D341Med (cell line): ENCODE measurements at places on chromosomes 2 and 18.

DNA sequence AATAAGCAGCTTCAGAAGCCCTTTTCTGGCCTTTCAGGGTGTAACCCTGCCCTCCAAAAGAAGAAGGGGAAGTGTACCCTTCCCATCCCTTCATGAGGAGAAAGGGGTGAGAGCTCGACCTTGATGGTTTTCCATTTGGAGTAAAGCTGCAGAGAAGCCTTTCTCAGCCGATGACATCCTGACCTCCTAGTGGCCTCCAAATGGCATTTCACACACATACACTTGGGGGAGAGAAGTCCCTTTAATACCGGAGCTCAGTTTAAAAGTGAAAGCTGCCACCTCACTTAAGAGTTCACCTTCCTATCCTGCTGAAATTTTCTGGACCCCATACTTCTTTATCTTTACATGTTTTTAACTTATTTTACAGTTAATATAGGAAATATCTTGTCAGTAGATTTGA is 716.7 kb downstream of the DCDC2C start:
- DNase-seq = no peak

GRCh38 chr2:74020702-74021406 is 36.1 kb downstream of the TET3 start:
- DNase-seq = no peak

- no peak for DNase-seq
Measured at GRCh38 chr18:61335684-61336555, 2.7 kb downstream of the CDH20 start.

DNA sequence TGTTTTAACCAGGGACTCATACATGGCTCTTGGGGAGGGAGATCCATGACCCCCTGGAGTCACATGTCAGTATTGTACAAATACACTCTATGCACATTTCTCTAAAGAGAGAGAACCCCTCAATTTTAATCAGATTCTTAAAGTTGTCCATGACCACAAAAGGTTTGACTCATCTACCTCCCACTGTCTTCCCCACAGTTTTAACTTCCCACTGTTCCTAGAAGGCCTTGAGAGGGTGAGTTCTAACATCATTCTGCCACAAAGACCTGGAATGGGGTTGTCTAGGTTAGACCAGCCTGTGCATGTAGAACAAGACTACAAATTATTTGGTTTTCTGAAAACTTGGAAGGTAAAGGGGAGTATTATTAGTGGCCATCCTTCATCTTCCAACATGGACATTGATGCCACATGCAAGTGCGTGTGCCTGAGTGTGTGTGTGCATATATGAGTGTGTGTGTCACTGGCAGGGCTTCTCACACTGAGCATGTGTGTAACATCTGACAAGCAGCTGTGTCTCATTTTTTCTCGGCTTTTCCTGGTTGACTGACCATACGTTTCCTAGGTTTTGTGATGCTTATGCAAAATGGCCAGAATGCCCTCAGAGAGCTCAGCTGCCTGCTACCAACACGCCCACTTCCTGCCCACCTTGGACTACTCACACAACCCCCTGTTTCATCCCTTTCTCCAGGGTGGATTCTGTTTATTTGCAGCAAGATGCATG is 94.6 kb upstream of the LGALSL start:
- no peak for DNase-seq

DNA sequence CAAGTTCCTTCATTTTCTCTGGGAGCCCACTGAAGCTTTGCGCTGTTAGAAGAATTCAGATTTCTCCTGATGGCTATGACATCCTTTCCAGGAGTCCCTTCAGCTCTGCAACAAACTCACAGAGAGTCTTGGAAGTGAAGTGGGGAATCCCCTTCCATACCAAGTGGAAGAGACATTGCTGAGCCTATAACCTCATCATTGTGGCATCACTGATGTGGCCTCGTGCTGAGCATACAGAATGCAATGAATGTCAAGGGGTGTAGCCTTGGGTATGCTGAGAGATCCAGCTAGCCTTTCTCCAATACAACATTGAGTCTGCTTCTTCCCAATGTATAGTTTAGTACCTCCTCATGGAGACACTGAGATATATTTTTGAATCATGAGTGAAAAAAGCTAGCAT is 311.1 kb upstream of the RAB12 start:
- no peak for DNase-seq

DNA sequence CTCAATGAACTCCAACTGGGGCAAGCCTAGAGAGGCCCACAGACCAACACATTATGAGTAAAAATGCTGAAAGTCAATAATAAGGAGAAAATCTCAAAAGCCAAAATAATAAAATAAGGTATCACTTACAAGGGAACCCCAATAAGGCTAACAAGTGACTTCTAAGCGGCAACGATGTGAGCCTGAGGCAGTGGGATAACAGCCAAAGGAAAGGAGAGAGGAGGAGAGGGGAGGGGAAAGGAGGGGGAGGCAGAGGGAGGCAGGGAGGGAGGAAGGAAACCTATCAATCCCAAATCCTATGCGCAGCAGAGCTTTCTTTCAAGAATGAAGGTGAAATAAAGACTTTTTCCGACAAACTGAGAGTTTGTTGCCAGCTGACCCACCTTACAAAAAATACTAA is 6.0 kb upstream of the NFATC1 start:
- DNase-seq = no peak

GRCh38 chr18:66647671-66648070 is 43.8 kb upstream of the CDH19 start:
- DNase-seq = no peak

- DNase-seq = no peak
Measured at GRCh38 chr2:70697603-70698383, 70.2 kb downstream of the ADD2 start.

GRCh38 chr18:35041815-35042387 is 688 bp downstream of the MAPRE2 start:
- DNase-seq = peak; percentile 65

DNA sequence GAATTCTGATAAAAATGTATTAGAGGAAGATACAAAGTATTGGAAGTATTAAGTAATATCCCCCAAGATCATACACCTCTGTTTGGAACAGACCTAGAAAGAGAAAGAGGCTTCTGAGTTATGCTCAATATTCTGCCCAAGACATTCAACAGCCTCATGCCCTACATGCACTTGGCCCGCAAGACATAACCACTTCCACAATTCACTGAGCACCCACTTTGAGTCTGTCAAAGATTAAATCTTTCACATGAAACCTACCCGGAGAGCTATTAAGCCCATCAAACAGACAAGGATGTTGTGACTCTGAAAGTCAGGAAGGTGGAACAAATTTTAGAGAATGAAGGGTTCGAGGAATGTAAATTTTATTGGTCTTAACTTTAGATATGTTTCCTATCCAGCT is 344.7 kb upstream of the SYT4 start:
- DNase-seq = no peak

- peak; percentile 21 for DNase-seq
Measured at GRCh38 chr2:208657468-208657867, 250.9 kb downstream of the PTH2R start.

- no peak for DNase-seq
Measured at GRCh38 chr2:229996320-229996719, 72.4 kb downstream of the SLC16A14 start.

DNA sequence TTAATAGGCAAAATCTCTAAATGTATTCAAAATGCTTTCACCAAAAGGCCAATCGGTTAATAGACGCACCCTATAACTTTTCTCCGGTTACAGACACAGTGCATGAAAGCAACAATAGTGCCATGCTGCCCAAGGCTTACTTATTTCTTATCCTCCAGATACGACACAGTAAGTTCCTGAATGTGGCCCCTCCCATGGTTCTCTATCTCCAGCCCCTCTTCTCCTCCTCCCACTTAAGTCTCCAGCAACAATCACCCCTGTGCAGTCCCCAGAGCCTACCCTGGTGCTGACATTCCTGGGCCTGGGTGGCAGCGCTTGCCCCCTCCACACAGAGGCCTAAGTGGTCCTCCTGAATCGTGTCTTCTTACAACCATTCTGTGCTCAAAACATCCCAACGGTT is 3.6 kb downstream of the KIDINS220 start:
- DNase-seq = no peak

GRCh38 chr18:10846657-10847407 is 302.5 kb downstream of the PIEZO2 start:
- DNase-seq = no peak

DNA sequence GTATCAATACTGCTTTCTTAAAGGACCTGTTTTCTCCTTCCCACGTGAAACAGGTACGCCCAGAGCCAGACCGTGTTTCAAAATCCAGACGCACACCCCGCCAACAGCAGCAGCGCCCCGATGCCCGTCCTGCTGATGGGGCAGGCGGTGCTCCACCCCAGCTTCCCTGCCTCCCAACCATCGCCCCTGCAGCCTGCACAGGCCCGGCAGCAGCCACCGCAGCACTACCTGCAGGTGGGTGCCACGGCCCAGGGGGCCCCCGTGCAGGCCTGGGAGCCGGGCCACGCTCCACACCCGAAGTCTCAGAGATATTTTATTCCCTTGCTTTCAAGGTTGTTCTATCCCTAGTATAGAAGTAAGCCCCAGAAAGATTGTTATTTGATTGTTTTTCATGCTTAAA is 8.8 kb upstream of the RPL31 start:
- DNase-seq = no peak

DNA sequence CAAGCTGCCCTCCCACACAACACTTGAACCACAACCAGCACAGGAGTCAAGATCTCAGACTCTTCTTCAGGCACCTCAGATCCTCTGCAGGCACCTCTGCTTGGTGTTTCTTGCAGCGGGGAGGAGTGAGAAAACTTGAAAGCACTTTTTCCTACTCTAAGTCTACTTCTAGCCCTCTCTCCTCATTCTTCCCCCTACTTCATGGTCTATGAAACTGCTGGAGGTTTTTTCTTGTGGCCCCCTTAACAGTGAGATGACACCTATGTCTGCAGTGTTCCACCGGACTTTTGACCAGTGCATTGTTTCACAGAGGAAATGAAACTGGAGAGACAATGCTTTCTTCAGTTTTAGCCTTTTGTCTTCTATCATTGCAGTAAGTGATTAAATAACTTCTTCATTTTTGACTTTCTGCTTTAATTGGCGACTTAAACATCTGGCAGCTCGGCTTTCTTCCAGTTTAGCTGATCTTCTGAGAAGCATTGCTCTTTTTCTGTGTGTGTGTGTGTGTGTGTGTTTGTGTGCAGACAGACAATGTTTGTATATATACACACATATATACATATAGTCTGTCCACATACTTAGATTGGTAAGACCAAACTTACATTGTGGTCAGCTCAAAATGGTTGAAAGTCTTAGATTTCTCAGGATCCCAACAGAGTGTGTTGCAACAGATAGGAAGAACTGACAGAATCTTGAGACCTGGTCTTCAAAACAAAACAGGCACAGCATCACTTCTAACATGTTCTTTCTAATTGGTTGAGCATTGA is 1474.0 kb upstream of the TMEFF2 start:
- DNase-seq = no peak

- DNase-seq = no peak
Measured at GRCh38 chr2:43193652-43194120, 32.7 kb downstream of the ZFP36L2 start.

DNA sequence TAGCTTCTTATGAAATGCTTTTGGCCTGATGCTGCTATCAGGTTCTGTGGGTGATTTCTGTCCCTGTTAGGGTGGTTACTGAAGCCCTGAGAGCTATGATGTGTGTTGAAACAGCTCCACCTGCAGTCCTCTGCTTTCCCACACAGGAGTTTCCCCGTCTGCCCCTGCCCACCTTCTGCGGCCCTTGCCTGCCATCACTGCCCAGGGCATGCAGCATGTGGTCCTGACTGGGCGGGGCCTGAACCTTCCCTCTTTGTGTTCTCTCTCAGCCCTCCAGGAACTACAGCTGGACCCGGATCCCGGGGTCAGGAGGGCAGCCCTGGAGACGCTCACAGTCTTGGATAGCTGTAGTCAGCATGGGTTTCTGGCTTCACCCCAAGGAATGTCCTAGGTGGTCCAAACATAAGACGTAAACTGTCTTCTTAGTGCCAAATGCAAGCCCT is 21.4 kb downstream of the HJURP start:
- peak; percentile 60 for DNase-seq

DNA sequence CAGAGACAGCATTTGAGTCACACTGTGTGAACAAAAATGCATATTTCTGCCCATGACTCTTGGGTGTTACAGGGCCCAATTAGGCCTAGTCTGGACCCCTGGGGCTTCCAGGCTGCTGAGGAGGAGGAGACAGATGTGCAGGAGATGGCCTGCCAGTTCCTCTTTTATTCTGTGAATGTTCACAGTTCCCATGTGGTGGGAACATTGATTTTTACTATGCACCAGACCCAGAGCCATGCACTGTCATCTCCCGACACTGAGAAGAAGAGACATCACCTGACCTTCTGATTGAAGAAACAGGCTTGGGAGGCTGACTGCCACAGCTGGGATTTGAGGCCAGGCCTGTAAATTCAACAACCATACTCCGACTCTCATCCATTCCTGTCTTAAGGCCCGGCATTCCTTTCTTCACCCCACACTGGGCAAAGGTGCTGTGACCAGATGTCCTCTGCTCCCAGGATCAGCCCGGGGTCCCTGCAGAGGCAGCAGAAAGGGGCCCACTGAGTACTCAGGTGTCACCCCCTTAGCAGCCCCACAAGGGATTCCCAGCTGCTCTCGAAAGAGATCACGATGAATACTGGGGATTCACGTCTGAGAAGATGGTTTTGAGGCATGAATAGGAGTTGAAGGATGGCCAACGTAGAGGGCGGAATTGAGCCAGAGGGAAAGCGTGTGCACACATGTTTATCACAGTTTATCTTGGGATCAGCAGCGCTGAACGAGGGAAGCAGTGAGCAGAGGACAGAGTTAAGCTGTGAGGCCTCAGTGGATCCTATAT is 3.6 kb upstream of the TFCP2L1 start:
- no peak for DNase-seq

DNA sequence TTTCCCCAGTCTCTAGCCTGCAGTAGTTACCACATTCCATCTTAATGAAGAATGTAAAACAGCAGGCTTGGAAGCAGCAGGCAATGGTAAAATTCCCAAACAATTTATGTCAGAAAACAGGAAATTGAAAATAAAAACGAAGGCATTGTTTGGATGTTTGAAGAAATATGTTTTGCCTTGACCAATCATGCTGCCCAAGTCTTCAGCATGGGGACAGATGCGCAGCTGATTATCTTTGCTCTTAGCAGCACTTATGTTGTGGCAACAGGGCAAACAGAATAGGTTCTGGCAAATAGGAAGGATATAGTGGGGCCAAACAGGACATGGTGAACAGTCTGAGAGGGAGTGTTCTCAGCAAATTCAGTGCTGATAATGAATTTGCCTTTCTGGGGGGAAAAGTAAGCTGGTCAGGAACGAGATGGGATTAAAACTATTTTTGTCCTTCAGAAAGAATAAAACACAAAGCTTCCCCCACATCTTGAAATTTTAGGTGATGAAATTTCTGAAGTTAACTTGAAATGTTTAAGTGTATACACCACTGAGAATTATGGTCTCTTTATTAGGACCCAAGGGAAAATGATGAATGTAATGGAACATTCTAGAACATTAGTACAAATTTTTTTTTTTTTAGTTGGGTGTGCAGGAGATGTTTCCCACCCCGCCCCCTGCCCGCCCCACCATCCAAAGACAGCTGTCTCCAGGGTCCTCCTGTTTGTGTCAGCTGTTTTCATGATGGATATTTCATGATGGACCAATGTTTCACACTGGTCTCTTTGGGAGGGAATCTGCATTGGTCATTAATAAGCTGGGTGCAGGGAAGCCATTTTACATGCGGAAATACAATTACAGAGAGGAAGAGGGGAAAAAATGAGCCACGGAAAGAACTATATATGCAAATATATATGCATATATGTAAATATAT is 239.5 kb upstream of the REV1 start:
- no peak for DNase-seq
